ENCODE measurements at places on chromosomes 5 and 9.

DNA sequence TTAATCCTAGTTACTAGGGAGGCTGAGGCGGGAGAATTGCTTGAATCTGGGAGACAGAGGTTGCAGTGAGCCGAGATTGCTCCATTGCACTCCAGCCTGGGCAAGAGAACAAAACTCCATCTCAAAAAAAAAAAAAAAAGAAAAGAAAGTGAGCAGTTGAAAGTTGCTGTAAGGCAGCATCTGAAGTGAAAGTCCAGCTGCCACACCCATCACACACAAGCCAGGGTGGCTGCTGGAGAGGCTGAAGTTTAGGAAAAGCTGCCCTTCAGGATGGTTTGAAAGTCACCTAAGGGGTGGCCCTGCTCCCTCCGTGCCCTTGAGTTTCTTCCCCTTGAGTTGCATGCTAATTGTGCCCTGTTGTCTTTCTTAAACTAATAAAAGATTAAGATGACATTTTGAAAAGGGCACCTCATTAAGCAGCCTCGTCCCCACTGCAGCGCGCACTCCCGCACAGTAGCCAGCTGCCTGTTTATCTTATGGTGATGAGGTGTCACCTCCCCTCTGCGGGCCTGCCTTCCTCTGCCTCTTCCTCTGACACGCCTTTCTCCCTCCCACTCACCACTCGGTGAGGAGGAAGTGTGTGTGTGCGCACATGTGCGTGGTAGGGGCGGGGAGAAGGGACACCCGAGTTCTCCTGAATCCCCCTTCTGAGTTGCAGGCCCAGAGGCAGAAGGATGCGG lies 104.2 kb upstream of the PANK3 start:
- no peak for DNase-seq

- peak; percentile 35 for DNase-seq
Measured at GRCh38 chr5:135332519-135333150, 66.4 kb downstream of the MACROH2A1 start.

DNA sequence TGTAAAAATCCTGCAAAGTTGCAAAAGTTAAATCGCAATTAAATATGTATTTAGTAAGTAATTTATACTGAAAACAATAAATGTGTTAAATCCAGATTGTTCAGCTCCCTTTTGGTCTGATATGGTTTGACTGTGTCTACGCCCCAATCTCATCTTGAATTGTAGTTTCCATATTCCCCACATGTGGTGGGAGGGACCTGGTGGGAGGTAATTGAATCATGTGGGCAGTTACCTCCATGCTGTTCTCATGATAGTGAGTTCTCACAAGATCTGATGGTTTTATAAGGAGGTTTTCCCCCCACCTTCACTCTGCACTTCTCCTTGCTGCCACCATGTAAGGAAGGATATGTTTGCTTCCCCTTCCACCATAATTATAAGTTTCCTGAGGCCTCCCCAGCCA lies 140.0 kb downstream of the CDH6 start:
- no peak for DNase-seq

- DNase-seq, result no peak
Measured at GRCh38 chr9:25814023-25814422, 135.8 kb upstream of the TUSC1 start.

GRCh38 chr5:12246036-12246435 lies 341.8 kb upstream of the CTNND2 start:
- DNase-seq, result no peak

GRCh38 chr5:181133083-181133482 lies 2.1 kb upstream of the OR2V1 start:
- no peak for DNase-seq

DNA sequence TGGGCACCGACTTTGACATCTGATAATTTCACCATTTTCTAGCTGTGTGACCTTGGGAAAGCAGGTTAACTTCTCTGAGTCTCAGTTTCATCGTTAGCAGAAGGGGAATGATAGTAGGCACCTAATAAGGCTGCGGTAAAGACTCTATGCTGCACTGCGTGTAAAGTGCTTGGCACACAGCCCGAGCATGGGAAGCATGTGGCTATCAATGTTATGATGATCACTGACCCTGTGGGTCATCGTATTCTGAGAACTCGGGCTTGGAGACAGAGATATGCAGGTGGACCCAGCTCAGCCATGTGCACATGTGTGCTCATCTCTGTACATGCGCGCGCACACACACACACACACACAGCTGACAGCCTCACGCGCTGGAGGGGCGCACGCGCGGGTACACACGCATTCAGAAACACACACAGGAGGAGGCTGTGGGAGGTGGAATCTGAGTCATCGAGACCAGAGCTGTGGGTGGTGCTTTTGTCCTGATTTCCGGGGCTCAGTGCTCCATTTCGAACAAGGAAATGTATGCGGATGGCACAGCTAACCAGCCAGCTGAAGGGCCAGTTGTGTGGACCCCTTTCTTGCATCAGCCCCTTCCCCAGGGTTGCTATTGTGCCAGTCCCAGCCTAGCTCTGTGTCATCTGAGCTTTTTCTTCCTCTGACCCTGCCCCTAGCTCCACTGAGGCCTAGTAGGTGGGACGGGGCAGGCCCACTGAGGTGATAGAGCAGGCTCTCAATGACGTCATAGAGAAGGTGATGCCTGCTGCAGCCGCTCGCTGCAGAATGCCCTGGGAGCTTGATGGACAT lies 11.1 kb upstream of the ARAP3 start:
- DNase-seq, result no peak

DNA sequence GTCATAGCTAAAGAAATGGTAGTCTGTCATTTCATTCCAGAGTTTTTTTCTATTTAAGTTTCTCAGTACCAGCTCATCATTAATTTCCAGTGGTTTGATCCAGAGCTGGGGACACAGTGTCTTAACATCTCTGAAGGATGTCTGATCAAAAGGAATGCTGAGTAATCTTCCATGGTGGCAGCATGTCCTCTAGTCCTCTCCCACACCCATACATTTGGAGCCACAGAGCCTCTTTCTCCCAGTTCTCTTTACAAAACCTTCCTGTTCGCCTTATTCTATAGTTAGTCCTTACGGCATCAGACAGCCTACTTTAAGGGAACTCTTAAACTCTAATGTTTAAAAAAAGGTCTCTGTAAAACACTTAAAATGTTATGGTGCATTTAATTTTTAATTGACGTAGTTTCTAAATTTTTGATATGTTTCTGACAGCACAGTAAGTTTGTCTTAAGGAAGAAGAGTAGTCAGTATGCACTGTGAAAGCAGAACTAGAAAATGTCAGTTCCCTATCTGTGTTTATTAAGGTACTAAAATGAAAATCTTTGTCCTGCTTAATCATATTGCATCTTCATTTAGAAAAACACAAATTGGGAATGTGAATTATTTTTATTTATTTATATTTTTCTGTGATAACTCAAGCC lies 96.8 kb downstream of the INIP start:
- no peak for DNase-seq

DNA sequence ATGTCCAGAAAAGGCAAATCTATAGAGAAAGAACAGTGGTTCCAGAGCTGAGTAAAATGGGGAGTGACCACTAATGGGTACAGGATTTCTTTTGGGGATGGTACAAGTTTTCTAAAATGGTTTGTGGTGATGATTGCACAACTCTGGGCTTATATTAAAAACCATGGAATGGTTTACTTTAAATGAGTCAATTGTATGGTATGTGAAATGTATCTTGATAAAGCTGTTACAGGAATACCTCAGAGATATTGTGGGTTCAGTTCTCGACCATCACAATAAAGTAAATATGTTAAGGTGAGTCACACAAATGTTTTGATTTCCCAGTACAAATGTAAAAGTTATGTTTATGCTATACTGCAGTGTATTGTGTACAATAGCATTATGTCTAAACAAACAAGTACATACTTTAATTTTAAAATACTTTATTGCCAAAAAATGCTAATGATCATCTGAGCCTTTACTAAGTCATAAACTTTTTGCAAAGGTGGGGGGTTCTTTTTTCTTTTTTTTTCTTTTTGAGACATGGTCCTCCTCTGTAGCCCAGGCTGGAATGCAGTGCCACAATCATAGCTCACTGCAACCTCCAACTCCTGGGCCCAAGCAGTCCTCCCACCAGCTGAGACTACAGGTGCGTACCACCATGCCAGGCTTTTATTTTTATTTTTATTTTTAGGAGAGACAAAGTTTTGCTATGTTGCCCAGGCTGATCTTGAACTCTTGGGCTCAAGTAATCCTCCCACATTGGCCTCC lies 65.9 kb downstream of the SHOC1 start:
- DNase-seq, result peak; percentile 88

DNA sequence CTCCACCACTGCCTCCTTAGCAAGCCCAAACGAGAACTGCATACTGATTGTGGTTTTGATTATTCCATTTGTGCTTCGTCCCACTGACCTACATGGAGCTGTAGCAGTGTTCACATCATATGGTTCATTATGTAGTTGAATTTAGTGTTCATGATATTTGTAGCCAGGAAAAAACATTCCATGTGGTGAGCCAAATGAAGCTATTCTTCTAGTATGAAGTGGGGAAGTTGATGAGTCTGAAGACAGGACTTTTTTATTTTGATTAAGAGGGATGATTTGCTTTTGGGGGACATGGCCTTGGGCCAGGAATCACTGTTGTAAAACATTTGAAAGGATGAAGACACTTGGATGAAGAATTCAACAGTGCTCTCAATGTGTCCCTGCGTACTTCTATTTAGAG lies 192.9 kb upstream of the SLC27A6 start:
- DNase-seq, result no peak

- DNase-seq, result no peak
Measured at GRCh38 chr5:1551426-1552301, 27.9 kb upstream of the LPCAT1 start.

DNA sequence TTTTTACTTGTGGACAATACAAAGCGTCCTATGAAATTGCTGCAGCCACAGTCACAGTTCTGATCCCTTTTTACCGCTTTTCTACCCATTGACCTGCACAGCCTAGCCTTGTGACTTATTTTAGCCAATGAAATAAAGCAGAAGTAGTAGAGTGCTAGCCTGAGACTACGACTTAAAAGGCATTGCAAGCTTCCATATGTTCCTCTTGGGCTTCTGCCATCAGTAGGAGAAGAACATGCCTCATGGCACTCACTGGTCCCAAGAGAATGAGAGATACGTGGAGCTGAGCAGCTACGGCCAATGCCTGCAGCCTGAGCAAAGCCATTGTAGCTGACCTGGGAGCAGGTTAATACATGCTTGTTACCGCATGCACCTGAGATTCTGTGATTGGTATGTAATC lies 416.6 kb upstream of the CLINT1 start:
- no peak for DNase-seq

Measured in non-pigmented ciliary epithelial cell (primary cell).